ENCODE measurements at places on chromosomes 16 and 17.
A peak's percentile ranks its signal among the peaks of the same experiment; 100 is the strongest.

GRCh38 chr16:17476414-17477259 is 5.9 kb upstream of the XYLT1 start:
- no peak for DNase-seq

GRCh38 chr17:200586-200985 is 19.1 kb upstream of the DOC2B start:
- DNase-seq = no peak

GRCh38 chr16:57000271-57001025 is 11.1 kb downstream of the NLRC5 start:
- no peak for DNase-seq

GRCh38 chr17:35423761-35424160 is 8.5 kb downstream of the SLFN12 start:
- DNase-seq = no peak

DNA sequence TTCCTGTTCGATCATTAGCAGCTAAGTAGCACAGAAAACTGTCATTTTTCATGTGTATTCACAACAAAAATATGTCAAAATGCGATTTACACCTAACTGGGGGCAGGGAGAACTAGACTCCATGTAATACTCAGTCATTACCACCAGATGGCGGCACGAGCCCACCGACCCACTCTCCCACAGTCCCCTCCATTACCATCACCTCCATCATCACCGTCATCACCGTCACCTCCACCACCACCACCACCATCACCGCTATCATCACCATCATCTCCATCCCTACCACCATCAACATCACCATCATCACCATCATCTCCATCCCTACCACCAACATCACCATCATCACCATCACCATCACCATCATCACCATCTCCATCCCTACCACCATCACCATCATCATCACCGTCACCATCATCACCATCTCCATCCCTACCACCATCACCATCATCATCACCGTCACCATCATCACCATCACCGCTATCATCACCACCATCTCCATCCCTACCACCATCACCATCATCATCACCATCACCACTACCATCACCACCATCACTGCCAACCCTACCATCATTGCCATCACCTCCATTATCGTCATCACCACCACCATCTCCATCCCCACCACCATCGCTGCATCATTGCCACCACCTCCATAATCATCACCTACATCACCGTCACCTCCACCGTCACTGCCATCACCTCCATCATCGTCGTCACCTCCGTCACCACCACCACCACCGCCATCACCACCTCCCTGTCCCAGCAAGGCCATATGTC is 14.4 kb downstream of the NDUFAF8 start:
- DNase-seq = no peak

- no peak for DNase-seq
Observed at GRCh38 chr16:50745940-50746339, 4.1 kb downstream of the CYLD start.

GRCh38 chr16:23293016-23293415 is 9.1 kb upstream of the SCNN1B start:
- no peak for DNase-seq

- peak; percentile 54 for DNase-seq
Observed at GRCh38 chr16:82229800-82230619, 60.0 kb upstream of the MPHOSPH6 start.

DNA sequence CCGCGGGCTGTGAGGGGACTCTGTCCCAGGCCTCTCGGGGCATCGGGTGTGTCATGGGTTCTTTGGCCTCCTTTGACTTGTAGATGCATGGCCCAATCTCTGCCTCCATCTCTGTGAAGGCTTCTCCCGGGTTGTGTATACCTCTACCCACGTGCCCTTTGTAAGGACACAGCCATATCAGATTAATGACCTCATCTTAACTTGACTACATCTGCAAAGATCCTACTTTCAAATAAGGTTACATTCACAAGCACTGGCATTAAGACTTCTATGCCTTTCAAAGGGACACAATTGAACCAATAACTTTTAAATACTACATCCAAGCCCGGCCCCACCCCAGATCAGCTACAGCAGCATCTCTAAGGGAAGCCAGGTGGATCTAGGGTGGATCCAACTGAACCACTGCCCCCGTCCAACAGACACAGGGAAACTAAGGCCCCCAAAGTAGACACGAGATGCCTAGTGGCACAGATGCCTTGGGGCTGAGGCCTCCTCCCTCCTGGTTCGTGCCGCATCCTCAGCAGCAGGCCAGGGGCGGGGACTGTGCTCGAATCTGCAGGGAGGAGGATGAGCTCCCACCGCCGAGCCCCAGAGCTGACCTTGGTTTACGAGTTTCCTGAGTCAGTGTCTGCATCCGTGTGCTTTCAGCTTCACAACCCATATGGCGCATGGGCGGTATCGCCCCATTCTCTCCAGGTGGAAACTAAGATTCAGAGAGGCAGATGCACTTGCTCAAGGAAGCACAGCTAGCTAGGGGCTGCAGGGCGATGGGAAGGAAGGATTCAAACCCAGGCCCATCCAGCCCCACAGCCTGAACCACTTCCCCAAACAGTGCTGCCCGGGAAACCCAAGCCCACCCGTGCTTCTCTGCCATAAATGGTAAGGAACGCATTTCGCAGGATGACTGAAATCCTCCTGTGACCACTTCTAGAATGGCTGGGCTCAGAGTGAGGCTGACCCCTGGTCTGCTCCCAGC is 353.3 kb downstream of the C16orf95 start:
- DNase-seq = no peak

GRCh38 chr16:89417352-89417751 is 73.0 kb downstream of the ANKRD11 start:
- DNase-seq = no peak

DNA sequence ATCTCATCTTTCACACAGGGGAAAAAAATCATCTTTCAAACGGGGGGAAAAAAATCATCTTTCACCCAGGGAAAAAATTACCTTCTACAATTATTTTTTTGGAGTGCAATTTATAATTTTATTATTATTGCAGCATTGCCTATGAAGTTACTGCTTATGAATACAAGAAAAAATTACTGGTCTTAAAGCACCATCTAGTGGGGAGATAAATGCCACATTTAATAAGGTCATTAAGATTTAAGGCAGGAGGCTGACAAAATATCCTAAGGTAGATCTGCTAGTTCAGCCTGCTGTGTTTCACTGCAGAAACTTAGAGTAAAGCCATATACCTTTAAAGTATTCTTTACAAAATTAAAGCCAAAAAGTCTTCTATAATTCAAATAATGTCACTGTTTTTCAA is 13.7 kb downstream of the SHCBP1 start:
- DNase-seq = no peak

GRCh38 chr16:88523309-88524161 is 46.7 kb upstream of the ZC3H18 start:
- no peak for DNase-seq

DNA sequence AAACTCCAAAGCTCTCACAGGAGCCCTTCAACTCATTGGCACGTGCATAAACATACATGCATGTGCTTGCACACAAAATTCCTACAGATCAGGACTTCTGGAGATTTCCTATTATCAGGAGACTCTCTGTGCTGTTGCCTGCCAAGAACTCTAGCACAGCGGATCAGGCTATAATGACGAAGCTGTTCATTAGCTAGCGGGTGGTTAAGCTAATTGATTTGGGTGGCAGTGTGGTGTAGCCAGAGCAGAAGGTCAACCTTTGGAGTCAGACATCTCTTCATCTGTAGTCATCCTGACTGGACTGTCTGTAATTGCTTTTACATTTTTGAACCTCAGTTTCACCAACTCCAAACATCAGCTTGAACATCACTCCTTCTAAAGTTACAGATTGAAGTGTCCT is 69.0 kb downstream of the KIF2B start:
- no peak for DNase-seq

DNA sequence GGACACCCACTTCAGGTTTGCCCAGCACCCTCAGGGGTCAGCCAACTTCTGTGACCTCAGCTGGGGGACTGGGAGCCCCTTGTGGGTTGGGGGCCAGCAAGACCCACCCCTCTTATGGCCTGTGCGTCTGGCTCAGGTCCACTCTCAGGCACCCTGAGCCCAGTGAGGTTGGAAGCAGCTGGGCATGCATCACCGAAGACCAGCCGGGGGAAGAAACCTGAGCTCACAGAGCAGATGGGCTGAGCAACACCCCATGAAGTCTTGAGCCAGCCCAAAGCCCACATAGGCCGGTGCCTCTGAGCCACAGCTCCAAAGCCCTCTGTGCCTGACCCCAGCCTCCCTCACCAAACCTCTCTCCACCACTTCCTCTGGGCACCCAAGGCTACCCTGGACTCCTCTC is 166.7 kb downstream of the RBFOX3 start:
- DNase-seq = no peak

GRCh38 chr17:75502721-75503329 is 12.5 kb downstream of the CASKIN2 start:
- DNase-seq = no peak

- DNase-seq = no peak
Observed at GRCh38 chr17:20300436-20300934, 166.9 kb downstream of the LGALS9B start.

GRCh38 chr17:61806081-61806828 is 57.1 kb downstream of the BRIP1 start:
- DNase-seq = no peak

- DNase-seq = no peak
Observed at GRCh38 chr17:65181237-65182061, 44.3 kb downstream of the RGS9 start.

GRCh38 chr17:50360486-50361115 is 12.4 kb downstream of the MRPL27 start:
- DNase-seq = no peak

DNA sequence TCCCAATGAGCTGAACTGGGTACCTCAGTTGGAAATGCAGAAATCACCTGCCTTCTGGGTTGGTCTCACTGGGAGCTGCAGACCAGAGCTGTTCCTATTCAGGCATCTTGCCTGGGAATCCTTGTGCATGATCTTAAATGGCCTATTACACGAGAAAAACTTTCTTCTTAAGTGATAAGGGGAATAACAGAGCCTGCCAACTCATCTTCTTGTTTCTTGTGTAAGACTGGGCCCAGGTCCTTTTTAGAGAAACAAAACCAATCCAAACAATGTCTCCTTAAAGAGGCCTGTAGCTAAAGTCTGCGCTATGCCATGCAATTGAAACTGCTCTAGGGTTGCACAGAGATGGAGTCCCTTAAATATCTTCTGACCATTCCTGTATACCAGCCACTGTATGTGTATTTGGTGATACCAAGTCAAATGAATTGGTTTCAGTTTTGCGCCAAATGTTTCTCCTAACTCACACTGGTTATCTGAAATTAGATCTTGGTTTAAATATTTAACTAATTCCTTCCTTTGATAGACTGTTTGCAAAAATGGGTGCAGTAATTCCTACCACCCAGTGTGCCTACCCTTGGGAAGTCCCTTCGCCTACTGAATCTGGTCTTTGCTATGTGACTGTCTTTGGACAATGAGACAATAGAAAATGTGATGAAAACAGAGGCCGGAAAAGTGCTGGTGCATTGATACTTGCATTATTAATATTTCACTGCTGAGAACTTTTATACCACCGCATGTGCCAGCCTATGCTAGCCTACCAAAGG is 6.5 kb upstream of the CCL23 start:
- no peak for DNase-seq

- peak; percentile 33 for DNase-seq
Observed at GRCh38 chr17:76492989-76493501, 8.2 kb downstream of the RHBDF2 start.

GRCh38 chr17:1758807-1759206 is 3.1 kb upstream of the SERPINF1 start:
- no peak for DNase-seq

DNA sequence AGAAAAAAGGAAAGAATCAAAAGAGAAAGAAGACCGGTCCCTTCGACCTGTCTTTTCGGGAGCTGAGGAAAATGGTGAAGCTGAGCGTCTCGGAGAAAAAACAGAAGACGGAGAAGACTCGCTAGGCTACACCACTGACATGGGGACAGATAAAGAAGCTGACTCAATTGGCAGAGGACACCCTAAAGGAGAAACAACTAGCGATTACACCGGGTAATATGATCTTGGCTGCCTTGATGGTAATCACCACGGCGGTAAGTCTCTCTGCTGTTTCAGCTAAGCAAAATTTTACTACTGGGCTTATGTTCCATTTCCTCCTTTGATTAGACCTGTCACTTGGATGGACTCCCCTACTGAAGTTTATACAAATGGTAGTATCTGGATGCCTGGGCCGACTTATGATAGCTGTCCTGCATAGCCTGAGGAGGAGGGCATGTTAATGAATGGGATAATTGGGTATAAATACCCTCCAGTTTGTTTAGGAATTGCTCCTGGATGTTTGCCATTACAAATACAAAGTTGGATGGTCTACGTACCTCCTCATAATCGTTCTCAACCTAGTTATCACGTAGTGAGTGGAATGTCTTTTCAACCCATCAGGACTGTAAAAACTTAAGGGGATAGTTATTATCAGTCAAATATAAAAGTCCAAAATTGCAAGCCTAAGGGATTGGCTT is 24.1 kb downstream of the ALOX15B start:
- no peak for DNase-seq

- DNase-seq = peak; percentile 73
Observed at GRCh38 chr17:17387498-17388362, 84.6 kb downstream of the NT5M start.

- no peak for DNase-seq
Observed at GRCh38 chr16:27228045-27228444, 24.7 kb downstream of the KDM8 start.

DNA sequence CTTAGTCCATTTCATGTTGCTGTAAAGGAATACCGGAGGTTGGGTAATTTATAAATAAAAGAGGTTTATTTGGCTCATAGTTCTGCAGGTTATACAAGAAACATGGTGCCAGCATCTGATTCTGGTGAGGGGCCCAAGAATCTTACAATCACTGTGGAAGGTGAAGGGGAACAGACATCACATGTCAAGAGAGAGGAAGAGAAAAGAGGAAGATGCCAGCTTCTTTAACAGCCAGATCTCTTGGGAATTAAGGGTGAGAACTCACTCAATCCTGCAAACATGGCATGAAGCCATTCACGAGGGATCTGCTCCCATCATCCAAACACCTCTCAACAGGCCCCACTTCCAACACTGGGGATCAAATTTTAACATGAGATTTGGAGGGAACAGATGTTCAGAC is 49.5 kb downstream of the BMERB1 start:
- no peak for DNase-seq

- DNase-seq = no peak
Observed at GRCh38 chr17:43517615-43518386, 28.3 kb downstream of the ETV4 start.

DNA sequence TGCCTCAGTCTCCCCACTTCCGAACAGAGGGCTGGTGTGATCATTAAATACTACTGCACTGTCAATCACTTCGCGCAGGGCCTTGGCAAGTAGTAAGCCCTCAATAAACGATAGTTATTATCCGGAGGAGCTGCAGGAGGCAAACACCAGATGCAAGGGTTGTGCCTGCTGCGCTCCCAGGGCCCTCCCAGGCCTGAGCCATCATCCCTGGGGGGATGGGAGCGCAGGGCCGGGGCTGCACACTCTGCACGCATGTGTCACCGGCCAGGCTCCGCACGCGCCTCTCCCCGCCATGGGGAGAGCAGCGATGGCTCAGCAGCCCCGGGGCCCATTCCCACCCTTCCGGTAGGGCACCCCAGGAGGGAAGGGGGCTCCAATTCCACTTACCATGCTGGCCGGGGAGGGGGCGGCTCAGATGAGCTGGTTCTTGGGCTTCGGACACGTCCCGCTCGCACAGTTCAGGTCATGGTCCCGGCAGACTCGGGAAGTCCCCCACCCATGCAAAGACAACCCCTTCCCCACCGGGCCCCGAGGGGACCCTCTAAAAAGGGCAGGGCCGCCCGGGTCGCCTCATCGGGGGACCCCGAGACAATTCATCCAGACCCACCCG is 681 bp downstream of the XPO6 start:
- peak; percentile 48 for DNase-seq
